ENCODE measurements at places on chromosomes 4 and X.

GRCh38 chrX:138775517-138775916 is 64.0 kb upstream of the FGF13 start:
- DNase-seq: no peak

- no peak for DNase-seq
These were observed 653 bp downstream of the BEX1 start for GRCh38 chrX:103063191-103063845.

DNA sequence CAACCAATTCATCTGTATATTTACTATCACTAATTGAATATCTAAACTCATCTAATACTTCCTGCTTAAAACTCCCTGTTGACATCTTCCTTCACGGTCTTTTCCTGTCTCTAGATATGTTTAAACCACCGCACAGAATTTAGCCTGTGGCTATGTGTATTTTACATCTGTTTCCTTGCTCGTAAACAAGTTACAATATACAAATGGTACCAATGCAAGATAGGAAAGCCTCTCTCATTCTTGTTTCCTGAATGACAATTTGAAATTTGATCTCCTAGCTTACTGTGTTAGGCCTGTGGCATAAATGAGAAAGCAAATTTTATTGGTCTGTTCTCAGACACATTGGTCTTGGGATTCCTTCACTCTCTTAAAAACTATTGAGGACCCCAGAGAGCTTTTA is 89.7 kb upstream of the PCDH7 start:
- no peak for DNase-seq

DNA sequence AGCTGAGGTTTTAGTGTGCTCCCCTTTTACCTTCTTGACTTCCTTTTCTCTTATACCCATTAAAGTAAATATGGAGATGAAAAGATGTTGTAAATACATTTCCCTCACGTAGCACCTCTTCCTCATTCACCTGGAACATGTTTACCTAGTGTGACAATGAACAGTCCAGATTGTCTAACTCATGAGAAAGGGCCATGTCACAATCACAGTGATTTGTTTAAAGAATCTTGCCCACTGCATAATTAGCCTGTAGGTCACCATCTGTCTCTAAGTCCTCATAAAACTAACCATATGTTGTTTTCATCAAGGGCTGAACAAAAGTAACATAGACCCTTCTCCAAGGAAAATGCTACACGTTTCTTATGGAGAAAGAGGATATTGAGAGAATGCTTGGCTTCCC is 85.7 kb downstream of the TSPAN5 start:
- no peak for DNase-seq

DNA sequence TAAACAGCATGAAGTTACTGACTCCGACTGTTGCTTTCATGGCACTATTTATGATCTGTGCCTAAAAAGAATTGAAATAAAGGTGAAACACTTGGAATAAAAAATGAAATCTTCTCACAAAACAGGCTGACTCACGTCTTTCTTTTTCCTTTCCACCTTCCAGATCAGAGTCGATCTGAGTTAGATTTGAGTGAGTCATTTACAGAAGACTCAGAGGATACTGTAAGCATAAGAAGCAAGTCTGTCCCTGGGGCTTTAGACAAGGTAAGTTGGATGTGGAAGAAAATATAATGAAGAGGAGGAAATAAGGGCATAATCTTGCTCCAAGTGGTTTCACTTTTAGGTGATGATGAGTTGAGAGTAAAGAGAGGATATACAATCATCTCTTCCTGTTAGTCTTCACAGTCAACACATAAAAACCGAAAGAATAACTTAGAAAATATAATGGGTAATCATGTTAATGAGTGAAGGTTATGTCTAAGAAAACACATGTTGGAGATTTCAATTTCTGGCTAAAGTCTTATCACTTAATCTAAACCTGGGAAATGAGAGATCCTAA is 89.7 kb downstream of the SYTL5 start:
- no peak for DNase-seq

GRCh38 chr4:75287738-75288517 is 226.3 kb downstream of the RCHY1 start:
- no peak for DNase-seq

DNA sequence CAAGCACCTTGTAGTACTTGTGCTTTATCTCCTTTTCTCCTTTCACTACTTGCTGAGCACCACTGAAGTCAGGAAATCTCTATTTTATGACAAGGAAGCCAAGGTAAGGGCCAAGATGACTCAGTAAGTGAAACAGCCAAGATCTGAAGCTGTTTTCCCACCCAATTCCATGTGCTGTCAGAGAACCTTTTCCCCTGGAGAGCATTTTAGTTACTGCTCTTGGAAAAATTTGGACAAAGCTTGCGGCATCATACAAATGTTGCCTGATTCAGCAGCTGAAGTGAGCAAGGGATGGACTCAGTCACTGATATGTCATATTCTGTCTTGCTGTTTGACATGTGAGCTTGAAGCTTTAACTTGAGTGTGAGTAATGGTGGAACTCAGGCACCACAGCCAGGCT is 391.4 kb downstream of the RAB28 start:
- DNase-seq: no peak

GRCh38 chr4:120071192-120071795 is 4.6 kb upstream of the MAD2L1 start:
- DNase-seq: peak; percentile 76

DNA sequence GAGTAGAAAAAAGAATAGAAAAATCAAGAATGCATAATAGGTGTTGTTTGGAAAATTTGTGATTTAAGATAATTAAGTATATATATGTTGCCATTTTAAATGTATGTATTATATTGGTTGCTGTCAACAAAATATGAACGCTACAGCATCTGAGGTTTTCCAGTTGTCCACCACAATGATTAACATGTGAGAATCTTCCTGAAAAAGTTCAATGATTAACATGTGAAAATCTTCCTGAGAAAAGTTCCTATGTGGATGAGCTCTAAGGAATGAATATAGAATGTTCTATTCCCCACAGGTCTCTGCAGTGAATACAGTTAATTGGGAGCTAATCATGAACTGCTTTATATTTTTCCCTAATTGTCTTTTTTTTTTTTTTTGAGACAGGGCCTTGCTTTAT is 214.7 kb downstream of the CBR4 start:
- no peak for DNase-seq

- no peak for DNase-seq
These were observed 235.2 kb upstream of the HDX start for GRCh38 chrX:84737471-84737871.

DNA sequence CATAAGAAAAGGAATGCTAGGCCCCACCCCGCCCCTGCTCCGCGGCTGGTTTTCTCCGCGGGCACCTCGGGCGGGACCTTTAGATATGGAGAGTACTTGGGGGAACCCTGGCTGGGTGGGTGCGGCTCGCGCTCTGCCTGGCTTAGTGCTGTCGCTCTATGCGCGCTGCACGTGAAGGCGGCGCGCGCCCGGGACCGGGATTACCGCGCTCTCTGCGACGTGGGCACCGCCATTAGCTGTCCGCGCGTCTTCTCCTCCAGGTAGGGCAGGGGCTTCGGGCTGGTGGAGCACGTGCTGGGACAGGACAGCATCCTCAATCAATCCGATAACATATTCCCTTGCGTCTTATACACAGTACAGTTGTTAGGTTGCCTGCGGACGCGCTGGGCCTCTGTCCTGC is 56.0 kb downstream of the MAGEB10 start:
- no peak for DNase-seq

Data from T-helper 2 cell (primary cell).